ENCODE measurements at places on chromosomes 16 and 17.

DNA sequence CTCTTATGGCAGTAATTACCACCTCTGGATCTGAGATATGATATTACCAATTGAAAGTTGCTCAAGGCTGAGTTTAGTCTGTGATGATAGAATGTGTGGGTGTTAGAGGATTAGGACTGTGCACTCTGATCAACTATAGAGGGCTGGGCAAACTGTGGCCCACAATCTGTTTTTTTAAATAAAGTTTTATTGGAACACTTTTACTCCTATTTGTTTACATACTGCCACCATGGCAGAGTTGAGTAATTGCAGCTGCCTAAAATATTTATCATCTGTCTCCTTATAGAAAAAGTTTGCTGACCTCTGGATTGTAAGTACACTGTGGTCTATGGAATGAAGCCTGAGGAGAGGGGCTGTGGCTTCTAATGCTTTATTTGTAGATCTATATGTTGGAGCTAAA, 71.5 kb upstream of the N4BP1 start:
- no peak for DNase-seq

- no peak for DNase-seq
These were observed 414 bp downstream of the NARF start for GRCh38 chr17:82458885-82459424.

GRCh38 chr17:10631048-10631700, 25.9 kb downstream of the MYH3 start:
- no peak for DNase-seq

DNA sequence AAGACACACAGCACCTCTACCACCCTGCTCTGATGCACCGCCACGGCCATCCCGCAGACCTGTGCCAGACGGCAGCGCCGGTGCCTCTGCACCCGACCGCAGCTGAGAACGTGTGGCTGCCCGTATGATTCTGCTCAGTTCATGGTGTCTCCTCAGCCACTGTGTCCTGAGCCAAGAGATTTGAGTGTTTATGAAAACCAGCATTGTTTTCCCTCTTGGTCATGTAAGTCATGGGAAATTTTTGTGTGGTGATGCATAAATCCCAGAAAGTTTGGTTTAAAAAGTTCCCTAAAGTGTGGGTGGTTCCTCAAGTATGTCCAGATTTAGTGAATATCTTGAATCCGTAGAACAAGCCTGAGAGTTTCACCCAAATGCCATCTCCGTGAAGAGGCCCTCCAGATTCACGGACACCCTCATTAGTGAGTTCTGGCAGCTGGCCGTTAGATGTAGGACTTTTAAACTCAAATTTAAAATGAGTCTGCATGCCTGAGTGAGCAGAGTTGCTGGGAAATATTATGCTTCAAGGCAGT, 57.6 kb downstream of the CDRT4 start:
- no peak for DNase-seq

DNA sequence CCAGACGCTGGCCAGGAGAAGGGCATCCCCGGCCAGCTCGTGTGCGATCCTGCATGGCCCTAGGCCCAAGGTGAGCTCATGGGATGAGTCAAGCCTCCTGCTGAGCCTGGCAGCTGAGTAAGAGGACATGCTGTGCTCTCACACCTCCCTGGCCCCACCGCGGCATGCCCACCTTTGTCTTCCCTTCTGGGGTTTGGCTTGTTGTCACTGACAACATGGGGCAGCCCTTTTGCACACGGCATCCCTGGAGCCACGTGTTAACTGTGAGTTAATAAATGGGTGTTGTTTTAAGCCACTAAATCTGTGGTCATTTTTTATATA, 8.9 kb upstream of the TNS4 start:
- no peak for DNase-seq

DNA sequence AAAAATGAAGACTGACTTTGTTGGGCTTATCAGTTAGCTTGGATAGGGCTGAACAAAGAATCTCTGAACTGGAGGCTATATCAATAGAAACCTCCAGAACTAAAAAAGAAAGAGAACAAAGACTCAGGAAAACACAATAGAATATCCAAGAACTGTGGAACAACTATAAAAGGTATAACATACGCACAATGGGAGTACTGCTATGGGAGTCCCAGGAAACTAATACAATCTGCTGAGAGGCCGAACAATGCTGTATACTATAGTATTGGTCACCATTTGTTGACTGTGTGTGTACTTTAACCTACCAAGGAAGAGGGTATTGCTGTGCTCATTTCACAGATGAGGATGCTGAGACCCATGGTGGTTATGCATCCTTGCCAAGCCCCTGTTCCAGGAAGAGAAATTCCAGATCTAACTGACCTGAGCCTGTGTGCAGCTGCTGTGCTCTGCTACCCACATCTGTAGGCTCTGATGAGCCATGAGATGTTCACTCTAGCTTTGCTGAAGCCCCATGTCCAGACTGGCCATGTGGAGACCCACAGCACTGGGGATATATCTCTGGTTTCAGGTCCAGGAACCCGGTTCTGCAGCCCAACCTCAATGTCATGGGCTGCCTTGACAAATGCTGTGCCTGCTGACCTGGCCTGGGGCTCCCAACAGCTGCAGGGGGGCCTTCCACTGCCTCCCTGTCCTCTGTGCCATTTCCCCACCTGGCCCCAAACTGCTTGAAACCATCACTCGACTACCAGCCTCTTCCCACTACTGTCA, 254.3 kb upstream of the TNRC6C start:
- DNase-seq = no peak

DNA sequence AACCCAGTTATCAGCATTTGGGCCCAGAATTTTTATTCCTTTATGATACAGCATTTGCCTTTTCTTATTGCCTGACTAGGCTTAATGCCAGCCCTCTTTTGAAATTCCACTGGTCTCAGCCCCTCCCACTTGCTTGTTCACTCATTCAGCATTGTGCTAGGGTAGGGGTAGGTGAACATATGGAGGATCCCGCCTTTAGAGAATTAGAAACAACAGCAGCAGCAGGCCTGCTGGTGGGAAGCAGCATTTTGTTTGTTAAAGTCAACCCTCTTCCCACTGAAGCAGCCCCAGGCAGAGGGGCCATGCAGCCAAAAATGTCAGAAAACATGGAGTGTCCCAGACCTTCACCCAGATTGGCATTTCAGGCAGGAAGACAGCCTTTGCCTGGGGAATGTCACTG, 1355.2 kb downstream of the CDH8 start:
- DNase-seq = no peak

GRCh38 chr17:18157354-18157985, 26.2 kb upstream of the ALKBH5 start:
- DNase-seq = no peak
